ENCODE measurements at places on chromosomes 12 and 14.

- DNase-seq = no peak
Observed at GRCh38 chr14:91241863-91242262, 2.6 kb downstream of the GPR68 start.

GRCh38 chr14:75295061-75295461 lies 16.4 kb downstream of the FOS start:
- DNase-seq = no peak

DNA sequence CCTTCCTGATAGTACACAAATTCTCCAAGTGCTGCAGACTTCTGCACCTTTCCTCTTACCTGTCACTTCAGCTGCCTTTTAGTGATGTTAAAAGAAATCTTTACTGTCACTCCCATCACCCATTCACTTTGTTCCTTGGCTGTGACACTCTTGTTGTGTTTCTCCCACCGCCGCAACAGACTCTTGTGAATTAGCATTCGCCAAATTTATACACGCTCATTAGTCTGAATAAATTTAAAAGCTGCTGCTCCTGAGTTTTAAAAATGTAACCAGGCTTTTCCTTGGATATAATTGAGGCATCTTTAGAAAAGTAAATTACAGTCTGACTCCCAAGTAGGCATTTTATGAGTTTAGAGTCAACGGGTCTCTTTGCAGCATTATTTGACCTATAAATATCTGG lies 1197.9 kb downstream of the BCL11B start:
- no peak for DNase-seq

DNA sequence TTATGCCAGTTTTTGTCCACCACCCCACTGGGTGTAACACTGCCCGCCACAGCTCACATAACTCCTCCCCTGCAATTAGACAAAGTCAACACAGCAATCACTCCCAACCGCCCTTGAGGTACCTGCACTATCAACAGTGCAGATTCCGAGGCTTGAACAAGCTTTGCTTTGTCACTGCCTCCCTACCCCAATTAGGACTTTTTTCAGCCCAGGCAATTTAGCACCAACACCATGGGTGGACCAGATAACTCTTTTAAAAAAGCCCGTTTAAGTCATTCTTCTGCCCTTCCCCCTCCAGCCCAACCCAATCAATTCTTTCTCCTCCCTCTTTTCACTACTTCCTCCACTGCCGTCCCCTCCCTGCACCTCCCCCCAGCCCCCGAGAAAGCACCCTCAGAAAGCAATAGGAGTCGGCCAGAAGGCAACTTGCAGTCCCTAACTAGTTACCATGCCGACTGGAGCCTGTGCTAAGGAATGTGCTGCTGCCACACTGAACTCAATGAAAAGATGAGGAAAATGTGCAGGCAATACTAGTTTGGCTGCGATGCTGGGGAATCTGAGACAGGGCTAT lies 45.7 kb upstream of the OTX2 start:
- no peak for DNase-seq

GRCh38 chr12:12741660-12742059 lies 24.5 kb downstream of the CDKN1B start:
- no peak for DNase-seq

DNA sequence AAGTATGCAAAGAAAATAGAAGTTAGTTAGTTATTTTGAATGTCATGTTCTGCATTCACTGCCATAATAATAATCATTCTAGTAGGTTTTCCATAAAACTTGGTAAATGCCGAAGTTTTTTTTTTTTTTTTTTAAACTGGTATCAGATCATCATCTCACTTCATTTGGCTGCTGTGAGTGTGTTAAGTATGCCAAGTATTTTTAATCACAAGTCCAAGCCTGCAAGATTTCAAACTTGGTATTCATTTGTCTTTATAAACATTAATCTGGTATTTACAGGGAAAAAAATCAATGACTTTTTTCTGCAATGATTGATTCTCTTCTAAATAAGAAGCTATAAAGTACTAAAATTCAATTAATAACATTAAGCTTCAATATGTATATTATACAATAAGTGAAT lies 248.9 kb downstream of the CCDC59 start:
- DNase-seq = no peak

- DNase-seq = no peak
Observed at GRCh38 chr12:89092297-89092696, 260.0 kb downstream of the DUSP6 start.

DNA sequence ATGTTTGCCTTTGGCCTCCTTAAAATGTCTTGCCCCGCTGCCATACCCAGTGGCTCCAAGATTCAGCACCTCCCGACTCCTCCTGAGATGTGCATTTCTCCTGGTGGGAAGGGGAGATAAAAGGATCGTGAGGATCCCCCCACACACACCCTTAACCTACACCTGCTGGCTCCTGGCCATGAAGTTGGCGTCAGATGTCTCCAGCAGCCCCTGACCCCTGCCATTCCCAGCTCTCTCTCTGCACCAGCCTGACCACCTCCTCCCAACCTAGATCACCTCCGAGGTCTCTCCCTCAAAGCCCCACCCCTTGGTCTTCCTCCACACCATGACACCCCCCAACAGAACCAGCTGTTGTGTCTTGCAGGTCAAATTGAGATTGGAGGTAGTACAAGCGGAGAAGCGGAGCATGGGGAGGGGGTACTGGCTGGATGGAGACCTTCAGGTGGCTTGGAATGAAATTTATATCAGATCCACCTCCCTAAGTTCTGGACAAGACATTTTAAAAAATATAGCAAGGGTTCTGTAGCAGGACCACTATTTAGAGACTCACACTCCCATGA lies 151.1 kb upstream of the FKBP4 start:
- no peak for DNase-seq

DNA sequence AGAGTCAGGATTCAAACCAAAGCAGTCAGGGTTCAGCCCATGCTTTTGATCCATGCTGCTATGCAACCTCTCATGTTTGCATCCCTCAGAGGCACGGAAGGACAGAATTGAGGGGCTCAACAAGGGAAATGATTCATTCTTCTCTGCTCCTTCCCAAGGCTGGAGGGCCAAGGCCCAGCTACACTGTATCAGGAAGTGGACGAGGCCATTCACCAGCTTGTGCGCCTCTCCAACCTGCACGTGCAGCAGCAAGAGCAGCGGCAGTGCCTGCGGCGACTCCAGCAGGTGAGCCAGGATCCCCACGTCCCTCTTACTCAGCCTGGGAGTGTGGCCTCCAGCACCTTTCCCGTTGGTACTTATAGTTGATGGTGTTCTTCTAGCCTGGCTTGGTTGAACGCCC lies 8.6 kb downstream of the ARHGEF40 start:
- DNase-seq = no peak

- DNase-seq = peak; percentile 22
Observed at GRCh38 chr14:105398044-105398725, at the start of gene TEX22. TEX22 (plus strand) TSS chr14:105398538; CDS start chr14:105399341, 803 bp downstream.

- DNase-seq = no peak
Observed at GRCh38 chr12:51895378-51896135, 7.7 kb downstream of the ANKRD33 start.

DNA sequence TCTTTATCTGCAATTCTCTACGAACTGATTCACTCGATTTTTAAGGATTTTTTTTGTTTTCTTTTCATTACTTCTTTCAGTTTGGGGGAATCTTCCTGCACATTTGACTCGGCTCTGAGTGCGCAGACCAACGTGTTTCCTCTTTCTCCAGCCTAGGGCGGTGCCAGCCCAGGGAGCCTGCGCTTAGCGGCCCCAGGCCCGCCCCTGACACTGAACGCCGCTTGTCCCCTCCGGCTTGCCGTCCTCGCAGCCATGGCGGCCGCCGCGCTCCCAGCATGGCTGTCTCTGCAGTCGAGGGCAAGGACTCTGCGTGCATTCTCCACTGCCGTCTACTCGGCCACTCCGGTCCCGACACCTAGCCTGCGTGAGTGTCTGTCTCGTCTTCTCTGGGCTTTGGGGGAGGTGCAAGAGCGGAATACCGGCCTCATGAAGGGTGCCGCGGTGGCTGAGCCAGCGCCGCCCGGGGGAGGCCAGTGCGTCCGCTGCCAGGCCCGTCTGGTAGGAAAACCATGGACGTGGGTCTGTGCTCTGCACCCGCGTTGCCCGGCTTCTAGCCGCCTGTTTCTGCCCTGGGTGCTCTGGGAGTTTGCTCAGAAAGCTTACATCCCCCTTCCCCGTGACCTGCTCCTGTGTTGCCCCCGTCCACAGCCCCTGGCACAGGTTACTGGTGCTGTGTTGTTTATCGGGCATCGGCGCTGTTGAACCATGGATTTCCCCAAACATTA lies at the start of gene MRPS35:
MRPS35 (plus strand) TSS at position 241 of the 725 bp plus-strand sequence; CDS start at position 253, 12 bp downstream.
- peak; percentile 77 for DNase-seq

GRCh38 chr14:32507029-32507984 lies 178.2 kb downstream of the AKAP6 start:
- DNase-seq = no peak

DNA sequence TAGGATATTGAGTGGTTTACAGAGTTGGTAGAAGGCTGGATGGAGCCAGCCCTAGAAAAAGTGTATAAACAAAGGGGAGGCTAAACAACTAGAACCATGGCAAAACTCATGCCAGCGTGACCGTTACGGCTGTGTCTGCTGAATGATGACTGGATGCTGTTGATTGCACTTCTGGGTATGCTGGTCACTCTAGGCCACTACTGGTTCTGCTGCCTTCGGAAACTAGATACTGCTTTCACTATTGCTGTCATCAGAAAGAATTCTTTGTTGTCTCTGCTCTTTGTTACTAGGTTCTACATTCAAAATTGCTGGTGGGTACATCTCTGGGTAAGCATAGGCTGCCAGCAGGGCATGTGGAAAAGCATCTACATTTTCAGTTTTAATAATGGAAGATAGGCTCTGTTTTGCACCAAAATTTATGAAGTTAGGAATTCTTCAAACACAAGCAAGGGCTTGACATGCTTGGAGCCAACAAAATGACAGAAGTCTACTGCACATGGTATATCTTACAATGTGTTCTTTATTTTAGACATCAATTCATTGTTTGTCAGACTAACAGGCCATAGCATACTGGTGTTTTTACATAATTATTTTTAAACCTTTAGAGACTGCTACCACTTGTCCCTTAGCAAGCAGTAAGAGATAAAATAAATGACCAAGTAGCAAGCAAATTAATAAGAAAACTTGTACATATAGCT lies 15.4 kb downstream of the MON2 start:
- no peak for DNase-seq

GRCh38 chr12:93299262-93299846 lies 78.4 kb upstream of the NUDT4 start:
- DNase-seq = no peak

GRCh38 chr12:90322006-90322405 lies 613.4 kb upstream of the ATP2B1 start:
- peak; percentile 4 for DNase-seq

DNA sequence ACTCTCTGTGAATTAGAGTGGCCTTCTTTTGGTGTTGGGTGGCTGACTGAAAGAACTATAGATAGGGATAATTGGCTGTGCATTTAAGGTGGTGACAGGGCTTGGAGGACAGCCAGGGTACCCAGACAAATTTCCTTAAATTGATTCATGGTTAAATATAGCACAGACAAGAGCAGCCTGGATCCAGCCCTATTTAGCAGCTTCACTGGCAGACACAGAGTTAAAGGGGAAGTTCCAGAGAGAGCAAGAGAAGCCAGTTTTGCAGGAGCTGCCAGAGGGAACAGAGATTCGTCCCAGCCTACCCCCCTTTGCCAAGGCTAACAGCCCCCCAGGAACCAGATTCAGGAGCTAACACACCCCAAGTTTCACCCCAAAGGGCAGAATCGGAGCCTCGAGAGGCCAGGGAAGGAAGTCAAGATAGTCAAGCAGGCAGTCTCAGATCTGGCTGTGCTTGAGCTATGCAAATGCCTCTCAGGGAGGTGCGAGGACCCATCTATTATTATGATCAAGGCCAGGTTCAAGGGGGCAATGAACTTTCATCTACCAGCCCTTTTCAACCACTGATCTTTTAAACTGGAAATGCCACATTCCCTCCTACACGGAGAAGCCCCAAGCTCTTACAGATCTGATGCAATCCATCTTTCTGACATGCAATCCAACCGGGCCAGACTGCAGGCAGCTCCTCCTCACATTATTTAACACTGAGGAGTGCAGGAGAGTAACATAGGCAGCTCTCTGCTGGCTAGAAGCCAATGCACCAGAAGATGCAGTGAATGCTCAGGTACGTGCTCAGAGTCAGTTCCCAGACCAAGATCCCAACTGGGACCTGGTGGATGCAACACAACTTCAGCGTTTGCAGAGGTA lies 58.2 kb downstream of the DHRS2 start:
- DNase-seq = no peak

DNA sequence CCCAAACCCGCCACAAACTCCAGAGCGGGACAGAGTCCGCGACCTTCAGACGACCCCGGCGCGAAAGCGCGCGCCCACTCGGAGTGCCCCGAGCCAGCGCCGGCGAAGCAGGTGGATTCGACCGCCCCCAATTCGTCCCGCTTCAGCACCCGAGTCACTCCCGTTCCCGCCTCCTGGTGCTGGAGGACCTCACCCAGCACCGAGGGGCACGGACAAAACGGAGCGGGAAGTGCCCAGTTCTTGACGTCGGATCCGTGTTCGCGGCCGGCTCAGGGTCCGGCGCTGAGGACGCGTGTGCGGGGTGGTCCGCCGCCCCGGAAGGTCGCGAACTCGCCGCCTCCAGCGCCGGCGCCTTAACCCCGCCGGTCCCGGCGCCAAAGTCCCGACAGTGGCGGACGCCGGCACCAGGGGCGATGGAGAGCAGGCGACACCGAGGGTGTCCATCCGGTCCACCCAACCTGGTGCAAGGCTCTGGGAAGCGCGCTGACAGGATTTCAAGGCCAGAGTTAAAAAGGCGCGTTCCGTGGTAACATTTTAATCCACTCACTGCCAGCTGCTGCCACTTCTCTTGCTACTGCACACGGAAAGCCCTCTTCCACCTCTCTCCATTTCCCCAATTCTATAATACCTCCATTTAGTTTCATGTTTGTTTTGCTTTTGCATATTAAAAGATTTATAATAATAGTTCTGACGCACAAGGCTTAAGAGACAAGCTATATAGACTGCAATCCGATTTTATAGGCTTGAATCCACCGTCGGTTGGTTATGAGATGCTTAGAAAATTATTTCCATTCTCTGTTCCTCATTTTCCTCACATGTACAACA lies 240.0 kb upstream of the CPNE8 start:
- DNase-seq = peak; percentile 5

DNA sequence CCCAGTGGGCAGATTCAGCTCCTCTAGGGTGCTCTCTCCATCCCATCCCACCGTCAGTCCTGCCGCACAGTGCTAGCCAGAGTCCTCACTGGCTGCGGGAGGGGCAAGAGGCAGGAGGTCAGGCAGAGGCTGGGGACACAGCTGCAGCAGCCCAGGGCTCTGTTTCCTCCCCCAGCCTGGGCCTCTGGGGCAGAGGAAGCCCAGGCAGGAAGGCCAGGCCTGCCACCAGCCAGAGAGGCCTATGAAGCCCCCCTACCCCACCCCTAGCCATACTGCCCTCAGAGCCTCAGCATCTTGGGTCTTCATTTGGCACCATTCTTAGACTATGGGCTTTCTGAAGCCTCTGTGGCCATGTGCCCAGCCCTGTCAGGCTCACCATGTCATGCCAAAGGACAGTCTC lies 3.4 kb downstream of the ACVRL1 start:
- DNase-seq = no peak

DNA sequence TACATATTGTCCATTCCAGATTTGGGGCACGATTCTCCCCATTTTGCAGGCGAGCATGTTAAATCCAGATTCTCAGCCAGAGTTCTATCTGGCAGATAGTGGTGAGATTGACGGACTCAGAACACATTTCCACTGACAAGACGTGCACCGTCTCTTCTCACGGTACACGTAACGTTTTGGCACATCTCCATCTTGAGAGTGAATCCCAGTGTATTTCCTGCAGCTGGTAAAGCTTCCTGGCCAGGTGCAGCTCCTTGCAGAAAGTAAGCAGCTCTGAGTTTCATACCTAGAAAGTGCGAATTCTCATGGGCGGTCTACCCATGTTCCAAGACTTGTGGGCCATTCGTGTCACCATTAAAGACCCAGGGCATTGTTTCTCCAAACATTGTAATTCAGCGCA lies 102.6 kb downstream of the TSPAN9 start:
- DNase-seq = no peak

Data from astrocyte of the cerebellum (primary cell).